ENCODE measurements at places on chromosomes 1 and 21.

- DNase-seq = no peak
Observed at GRCh38 chr1:226738421-226738994, 574 bp downstream of the ITPKB start.

DNA sequence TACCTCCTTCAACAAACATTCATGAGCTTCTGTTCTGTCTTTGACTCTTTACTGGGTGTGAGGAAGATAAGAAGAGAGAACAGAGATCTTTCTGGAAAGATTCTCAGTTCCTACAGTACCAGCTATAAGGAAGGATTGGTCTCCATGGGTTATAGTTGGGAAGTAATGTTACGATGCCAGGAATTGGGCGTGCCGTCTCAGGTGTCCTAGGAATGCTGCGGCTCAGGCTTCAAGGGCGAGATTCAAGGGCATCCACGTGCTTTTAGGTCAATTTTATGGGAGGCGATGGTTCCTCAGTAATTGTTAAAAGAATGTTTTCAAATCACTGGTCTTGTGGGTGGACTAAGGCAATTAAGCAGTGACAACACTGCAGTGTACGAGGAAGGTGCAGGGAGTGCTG is 27.3 kb downstream of the COG2 start:
- DNase-seq = no peak

DNA sequence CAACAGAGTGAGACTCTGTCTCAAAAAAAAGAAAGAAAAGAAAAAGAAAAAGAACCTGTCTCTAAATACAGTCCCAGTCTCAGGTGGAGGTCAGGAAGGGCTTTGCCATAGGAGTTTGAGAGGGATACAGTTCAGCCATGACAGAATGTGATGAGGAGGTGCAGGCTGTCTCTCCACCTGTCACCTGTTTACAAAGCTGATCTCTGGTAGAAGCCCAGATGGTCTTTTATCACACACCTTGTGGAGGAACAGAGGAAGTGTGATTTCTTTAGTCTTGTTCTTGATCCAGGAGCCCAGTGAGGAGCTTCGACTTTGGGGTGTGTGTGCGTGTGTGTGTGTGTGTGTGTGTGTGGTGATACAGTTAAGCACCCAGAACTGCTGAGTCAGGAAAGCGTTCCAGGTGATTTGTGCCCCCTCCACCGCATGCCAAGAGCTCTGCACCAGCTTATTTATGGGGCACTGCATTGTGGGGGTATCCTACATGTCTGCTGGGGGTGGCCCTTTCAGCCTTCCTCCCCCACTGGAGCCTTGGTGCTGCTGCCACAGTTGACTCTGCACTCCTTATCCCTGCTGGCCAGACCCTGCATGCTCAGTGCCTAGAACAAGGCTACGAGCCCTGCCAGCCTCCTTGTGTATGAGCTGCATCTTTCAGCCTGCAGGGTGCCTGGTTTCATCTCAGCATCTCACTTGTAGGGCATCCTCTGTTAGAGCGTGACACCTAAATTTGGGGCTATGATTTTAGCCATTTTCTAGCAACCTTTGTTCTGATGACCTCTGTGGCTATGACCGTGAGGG is 19.3 kb downstream of the DOP1B start:
- no peak for DNase-seq

DNA sequence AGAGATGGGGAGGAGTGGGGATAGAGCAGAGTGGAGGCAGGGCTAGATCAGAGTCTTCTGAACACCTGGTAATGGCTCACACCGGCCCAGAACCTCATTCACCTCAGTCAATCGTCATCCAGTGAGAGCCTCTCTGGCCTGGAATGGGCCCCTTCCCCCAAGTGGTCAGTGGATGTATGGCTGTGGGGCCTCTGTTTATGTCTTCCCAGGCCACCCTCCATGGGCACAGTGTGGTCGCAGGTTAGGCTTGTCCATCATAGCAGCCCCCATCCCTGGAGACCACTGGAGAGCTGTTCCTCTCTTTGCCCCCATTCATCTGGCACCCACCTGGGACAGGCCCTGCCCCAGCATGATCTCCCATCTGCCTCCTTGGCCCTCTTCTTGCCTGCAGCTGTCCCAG is 29.6 kb upstream of the TENT5C start:
- no peak for DNase-seq

DNA sequence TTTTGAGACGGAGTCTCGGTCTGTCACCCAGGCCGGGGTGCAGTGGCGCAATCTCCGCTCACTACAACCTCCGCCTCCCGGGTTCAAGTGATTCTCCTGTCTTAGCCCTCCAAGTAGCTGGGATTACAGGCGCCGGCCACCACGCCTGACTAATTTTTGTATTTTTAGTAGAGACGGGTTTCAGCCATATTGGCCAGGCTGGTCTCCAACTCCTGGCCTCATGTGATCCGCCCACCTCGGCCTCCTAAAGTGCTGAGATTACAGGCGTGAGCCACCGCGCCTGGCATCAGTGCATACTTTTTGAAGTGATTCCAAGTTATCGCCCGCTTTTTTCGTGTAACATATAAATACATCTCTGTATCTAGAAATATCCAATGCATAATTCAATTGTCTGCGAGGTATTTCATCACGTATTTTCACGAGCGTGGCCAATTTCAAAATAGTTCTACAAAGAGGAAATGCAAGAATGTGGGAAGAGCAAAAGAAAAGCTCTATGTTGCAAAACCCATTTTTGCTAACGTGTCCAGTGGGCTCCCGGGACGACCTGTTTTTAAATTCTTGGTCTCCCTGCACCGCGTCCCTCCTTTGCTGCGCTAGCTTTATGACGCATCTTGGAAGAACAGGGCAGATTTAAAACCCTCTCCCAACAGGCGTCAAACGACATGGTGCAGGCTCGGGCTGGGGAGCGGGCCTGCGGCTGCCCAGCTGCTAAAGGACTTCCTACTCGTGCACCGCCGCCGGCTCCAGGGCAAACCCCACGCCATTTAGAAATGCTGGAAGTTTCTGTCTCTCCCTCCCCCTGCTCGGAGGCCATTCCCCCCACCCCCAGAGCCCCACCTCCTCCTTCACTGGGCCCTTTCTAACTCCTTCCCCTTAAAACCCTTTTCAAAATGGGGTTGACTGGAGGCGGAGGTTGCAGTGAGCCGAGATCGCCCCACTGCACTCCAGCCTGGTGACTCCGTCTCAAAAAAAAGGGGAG is 923 bp upstream of the IFNGR2 start:
- DNase-seq = peak; percentile 75

- DNase-seq = no peak
Observed at GRCh38 chr1:183143576-183144315, 42.3 kb upstream of the LAMC2 start.

- DNase-seq = no peak
Observed at GRCh38 chr21:35032474-35033263, 16.4 kb downstream of the RUNX1 start.

DNA sequence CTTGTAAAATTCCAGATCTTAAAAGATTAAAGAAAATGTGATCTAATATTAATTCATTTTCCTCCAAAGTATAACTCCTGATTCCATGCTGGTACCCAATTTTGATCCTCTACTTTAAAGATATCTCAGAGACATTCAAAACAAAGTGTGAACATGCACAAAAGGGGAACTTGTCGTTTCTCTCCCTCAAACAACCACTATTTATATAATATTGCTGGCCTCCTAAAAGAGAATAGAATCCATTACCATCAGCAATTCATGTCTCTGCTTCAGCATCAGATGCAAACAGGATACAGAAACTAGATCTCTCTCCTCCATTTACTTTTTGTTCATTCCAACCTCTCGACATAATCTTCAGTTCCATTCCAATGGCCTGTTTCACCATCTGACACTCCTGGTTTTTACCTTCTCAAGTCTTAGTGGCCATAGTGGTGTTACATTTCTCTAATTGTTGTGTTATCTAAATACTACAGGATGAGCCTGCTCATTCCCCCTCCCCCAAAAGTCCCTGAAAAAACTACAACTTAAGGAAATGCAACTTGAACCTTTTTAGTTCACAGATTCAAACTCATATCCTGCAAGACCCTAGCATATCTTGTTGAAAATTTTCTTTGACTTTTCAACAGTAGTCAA is 4.1 kb downstream of the NRIP1 start:
- DNase-seq = no peak

- no peak for DNase-seq
Observed at GRCh38 chr1:200039849-200040474, 12.5 kb downstream of the NR5A2 start.

DNA sequence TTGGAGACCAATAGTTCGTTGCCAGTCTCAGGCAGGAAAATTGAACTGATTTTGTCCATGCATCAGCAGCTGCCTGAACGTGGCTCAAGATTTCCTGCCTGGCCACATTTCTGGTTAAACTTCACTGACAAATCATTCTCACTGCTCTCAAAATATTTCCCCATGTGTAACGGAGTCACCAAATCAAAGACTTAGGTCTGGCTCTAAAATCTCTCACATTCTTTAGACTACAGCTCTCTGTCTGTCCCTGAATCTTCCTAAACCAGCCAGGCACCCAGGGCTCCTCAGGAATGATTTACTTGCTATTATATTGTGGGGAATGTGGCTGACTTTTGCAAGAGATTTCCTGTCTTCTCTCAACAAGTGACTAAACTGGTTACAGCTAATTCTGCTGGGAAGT is 49.2 kb upstream of the GJA8 start:
- no peak for DNase-seq

- peak; percentile 54 for DNase-seq
Observed at GRCh38 chr1:151311589-151312331, 15.5 kb downstream of the PI4KB start.

DNA sequence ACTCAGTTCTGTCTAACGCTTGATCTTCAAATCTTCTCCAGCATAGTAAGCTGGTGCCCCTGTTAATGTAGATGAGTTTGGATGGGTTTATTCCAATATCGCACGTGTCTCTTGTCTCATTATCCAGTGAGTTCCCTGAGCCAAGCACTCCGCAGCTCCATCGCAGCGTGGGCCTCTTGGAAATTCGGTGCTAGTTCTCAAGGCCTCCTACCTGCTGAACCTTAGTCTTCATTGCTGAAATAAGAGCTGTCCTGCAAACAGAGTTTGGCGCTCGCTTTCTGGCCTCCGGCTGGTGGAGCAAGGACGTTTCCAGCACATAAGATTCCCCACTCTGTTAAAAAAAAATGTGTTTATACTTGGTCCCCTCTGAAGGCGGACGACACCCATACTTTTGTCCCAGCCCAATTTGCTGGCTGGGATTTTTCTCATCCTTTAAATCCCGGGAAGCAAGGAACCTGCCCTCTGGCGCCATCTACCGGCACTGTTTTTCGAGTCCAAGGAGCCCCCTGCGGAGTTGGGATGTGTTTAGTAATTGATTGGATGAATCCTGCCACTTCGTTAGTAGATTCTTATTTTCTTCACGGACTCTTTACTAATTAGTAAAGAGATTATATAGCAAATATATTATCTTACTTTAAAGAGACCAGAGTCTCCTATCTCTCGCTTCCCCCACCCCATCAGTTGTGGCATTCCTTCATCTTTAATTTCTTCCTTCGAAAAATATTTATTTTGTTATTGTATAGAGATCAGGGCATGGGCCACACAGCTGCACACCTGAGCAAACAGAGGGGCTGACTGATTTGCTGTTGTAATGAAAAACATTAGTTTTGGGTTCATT is 14.7 kb downstream of the JUN start:
- DNase-seq = peak; percentile 82

DNA sequence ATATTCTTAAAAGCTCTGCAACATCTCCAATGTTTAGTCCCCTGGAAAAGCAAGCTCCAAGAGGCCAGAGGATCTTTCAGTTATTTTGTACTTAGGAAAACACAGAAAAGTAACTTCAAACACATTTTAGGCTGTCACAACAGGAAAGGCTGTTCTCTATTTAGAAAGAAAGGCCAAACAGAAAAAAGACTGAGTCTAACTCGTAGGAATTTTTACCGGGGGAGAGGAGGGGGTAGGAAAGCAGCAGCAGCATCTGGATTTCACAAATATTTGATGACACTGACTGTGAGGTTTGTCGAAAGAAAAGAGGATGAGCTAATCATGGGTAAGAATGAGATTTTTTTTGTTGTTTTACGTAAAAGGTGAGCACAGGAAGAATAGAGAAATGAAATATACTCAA is 107.1 kb downstream of the EIF4G3 start:
- no peak for DNase-seq

DNA sequence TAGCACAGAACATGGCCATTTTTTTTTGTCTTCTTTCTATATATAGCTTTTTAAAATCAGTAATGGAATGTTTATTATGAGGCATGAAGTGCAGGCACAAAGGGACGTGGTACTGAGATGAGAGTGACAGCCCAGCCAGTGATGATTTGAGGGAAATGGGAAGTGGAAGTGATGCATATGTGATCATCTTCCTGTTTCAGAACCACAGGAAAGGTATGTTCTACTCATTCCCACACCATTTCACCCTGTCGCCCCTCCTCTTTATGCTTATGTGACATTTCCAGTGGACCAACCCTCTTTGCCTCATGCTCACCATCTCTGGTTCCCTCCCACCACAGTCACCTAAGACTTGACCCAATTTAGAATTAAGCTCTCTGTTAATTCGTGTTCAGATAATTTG is 24.3 kb downstream of the PTGS2 start:
- no peak for DNase-seq

DNA sequence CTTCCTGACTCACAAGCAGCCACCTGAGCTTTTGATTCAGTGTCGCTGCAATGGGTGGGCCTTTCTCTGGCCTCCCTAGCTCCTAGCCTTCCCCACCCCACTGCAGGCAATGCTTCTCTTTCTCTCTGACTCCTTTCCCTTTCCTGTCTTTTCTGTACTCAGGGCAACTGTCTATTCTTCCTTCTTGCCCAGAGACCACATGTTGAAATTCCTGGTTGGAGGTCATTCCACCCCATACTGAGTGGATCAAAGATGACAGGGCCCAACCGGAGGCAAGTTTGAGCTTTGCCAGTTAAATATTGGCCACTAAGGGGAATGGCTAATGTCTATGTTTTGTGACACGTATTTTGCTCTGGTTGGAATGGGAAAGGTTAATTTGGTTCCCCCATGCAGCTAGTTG is 65.2 kb upstream of the ARID1A start:
- no peak for DNase-seq

GRCh38 chr1:7565099-7565750 is 205.9 kb upstream of the VAMP3 start:
- DNase-seq = peak; percentile 7

DNA sequence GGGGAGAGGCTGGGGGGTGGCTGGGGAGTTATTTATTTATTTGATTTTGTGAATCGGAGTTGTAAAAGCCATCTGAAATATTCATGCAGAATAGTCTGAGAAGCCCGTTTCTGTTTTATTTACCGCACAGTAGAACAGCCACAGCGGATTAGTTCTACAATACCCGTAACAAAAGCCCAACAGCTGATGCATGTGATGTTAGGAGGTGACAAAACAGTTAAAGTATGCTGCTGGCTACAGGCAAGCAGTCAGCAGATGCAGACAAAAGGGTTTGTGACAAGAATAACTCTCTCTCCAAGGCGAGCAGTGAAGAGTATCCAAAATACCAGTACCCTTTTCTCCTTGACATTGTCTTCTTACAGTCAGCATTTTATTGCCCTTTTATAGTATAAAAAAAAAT is 42.0 kb downstream of the PROX1 start:
- DNase-seq = no peak

DNA sequence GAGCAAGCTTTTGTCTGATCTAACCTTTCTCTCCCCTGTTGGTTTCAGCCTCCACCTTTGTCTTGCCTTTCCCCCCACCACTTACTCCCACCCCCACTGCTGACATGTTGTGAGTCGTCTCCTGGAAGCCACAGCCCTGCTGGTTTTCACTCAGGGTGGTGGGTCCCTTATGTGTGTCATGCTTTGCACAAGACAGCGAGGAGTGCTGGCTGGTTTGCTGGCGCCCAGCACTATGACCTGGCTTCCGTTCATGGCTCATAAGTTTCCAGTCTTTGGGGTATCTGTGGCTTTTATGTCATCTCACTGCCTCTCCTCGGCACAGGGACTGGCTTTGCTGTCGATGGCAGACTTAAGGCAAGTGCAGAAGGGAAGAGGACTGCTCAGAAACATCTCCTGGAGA is 177.7 kb downstream of the KIF26B start:
- DNase-seq = no peak

All from heart left ventricle (tissue), 16 donors.